Smooth muscle cell of the umbilical artery (primary cell): ENCODE measurements at places on chromosomes 1 and 21. TPM values are rescaled to one million over a fixed set of nuclear protein-coding genes. Genes with fewer than 3 reads are reported as not detected.

The ITLN2 gene
- not detected in 2 replicates for total RNA-seq

The KIAA0040 gene
- 0.05 TPM in 1 of 2 replicates, not detected in the other for total RNA-seq

The AVPR1B gene
- total RNA-seq = not detected in 2 replicates

The APOBEC4 gene
- not detected in 2 replicates for total RNA-seq

The SCYL3 gene
- total RNA-seq = 8.1 and 11.6 TPM in 2 replicates

The LAX1 gene
- 0.05 TPM in 1 of 2 replicates, not detected in the other for total RNA-seq
